ENCODE measurements at places on chromosomes 11 and 22.

GRCh38 chr11:76592025-76592914, 78.3 kb downstream of the LRRC32 start:
- no peak for DNase-seq

GRCh38 chr22:36885474-36885873, 24.7 kb downstream of the NCF4 start:
- DNase-seq: no peak

GRCh38 chr11:1194231-1194976, 28.5 kb upstream of the MUC5B start:
- no peak for DNase-seq

DNA sequence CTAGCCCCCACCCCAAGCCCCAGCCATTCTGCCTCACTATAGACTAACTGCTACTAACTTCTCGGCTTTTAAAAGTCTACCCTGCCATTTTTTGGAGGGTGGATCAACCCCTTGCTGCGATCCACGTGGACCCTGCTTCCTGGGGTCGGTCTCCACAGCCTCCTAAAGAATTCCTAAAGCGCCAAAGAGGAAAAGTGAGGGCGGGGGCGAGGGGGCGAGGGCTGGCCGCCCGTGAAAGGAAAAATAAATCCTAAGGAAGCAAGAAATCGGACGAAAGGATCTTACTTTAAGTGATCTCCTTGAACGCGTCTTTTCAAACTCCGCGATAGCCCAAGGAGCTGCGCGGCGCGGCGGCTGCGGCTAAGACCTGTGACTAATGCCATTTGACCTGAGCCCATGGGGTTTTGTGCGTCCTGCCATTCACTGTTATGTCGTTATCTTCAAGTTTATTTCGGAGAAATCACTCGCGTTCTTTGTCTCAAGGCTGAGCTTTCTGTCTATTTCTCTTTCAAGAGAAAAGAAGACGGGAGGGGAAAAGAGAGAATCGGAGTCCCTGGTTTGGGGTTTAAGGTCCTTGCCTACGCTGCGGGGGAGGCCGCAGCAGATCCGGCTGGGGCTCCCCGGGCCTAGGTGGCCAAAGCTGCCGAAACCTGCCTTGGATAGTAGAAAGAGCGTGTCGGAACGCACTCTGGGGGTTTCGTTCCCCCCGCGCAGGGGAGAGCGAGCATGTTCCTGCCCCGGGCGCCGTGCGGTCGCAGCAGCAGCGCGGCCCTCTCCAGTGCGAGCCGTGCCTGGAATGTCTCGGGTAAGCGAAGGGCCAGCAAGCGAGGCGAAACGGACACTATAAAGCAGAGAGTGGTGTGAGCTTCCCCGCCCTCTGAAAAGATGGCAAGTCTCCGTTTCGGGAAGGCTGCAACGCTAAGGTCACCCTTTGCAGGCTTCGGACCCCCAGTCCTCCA, 2.8 kb upstream of the DBX1 start:
- no peak for DNase-seq

DNA sequence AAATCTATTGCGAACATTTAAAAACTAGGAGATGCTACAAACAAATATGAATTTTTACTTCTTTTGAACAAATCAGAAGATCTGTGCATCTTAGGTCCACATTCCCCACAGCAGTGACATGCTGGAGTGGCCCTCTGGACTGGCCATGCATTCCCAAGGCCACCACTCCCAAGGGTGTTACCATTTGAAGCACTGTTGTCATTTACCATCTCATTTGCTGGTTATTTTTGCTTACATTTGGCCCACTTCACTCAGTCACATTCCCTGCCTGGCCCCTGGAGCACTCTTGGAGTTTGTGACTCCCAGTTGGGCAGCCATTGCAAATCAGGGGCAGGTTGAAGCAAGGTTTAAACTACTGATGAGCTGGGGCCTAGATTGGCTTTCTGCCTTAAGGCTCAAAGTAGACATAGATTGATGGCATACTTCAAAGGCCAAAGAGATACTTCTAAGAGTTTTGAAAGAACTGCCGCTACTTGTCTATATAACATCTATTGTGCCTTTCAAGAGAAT, 8.5 kb upstream of the ZNRF3 start:
- DNase-seq: no peak

- no peak for DNase-seq
These were observed 32.3 kb upstream of the CYP2D6 start for GRCh38 chr22:42162728-42163489.

DNA sequence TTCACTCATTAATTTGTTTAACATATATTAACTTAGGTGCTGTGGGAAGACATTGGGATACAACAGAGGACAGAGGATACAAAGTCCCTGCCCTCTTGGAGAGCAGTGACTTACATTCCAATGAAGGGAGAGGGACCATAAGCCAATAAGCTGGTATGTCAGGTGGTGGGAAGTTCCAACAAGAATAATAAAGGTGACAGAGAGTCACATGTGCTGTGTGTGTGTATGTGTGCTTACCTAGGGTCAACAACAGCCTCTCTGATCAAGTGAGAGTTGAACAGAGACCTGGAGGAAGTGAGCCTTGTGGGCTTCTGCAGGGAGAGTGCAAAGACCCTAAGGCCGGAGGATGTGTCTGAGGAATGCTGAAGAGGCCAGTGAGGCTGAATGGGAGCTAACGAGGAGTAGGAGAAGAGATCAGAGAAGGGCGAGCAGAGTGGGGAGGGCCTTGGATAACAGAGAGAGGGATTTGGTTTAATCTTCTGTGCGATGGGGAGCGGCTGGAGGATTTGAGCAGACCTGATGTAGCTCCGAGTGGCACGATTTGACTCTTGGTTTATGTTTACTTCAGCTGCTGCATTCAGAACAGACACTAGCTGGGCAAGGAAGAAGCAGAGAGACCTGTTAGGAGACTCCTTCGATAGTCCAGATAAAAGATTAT, 35.3 kb downstream of the MAP6 start:
- no peak for DNase-seq

- DNase-seq: no peak
These were observed 61.9 kb downstream of the SMCO4 start for GRCh38 chr11:93481279-93481678.

GRCh38 chr22:45775569-45776312, 104.1 kb downstream of the ATXN10 start:
- no peak for DNase-seq

DNA sequence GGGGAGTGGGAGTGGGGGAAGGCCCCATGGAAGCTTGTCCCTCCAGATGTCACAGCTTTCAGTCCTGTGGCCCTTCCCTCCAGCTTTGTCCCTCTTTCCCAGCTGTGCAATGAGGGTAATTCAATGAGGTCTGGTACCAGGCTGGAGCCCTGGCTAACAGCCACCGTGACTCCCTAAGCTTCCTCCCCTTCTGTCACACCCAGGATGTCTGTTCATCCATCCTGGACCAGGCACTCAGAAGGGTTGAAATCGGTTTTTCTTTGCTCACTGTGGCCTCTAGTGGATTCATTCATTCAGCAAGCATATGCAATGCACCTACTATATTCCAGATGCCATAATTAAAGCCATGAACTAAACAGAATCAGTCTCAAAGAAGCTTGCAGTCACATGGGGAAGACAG, 38.7 kb downstream of the SYT13 start:
- DNase-seq: no peak

- no peak for DNase-seq
These were observed 66.0 kb downstream of the SLC25A17 start for GRCh38 chr22:40753114-40753513.

- no peak for DNase-seq
These were observed 96.0 kb downstream of the MICAL3 start for GRCh38 chr22:17928391-17928790.

Data from non-pigmented ciliary epithelial cell (primary cell).